Right lung (tissue), 10 donors: ENCODE measurements at places on chromosomes 6 and 20. TPM values are rescaled to one million over a fixed set of nuclear protein-coding genes. Genes with fewer than 3 reads are reported as not detected.

Gene PKHD1
- 7.6 TPM for polyA plus RNA-seq

Gene TRIM15
- polyA plus RNA-seq: not detected

Gene AGER
- polyA plus RNA-seq: 112 TPM

Gene GPLD1
- 3.1 TPM for polyA plus RNA-seq

Gene TFAP2A
- 0.36 TPM for polyA plus RNA-seq

Gene MOG
- polyA plus RNA-seq: not detected

Gene PHACTR3
- 3.4 TPM for polyA plus RNA-seq

Gene TBC1D20
- 35.5 TPM for polyA plus RNA-seq

Gene GRM1
- 0.09 TPM for polyA plus RNA-seq

Gene BPIFA3
- not detected for polyA plus RNA-seq
